ENCODE measurements at places on chromosomes 1 and 21.

GRCh38 chr1:3423245-3423829 is 31.1 kb upstream of the ARHGEF16 start:
- DNase-seq: no peak

DNA sequence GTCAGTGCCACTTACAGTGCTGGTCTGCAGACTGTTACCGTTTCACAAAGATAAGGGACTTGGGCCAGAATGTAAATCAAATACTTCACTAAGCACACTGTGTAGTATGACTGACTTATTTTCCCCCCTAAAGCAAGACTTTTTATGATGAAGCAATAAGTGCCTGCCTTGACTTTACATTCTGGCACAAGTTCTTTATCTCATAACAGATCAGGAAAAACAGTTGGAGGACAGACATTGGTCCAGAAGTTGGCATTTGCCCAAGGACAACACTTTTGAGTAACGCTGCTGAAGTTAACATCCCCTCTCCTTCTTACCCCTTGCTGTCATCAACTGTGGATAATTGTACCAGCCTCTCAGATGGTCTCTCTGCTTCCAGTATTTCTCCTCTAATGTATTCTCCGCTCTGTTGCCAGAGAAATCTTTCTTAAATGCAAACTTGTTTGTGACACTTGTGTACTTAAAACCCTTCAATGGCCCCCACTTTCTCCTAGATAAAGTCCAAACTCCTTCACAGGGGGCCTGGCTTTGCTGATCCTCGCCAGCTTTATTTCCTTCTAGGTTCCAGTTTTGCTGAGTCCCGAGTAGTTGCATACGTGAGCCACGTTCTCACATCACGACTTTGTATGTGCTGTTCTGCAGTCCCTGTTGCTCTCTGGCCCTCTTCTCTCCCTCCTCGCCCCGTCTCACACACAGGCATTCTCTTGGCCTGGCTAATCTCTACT is 45.7 kb downstream of the S1PR1 start:
- DNase-seq: no peak

DNA sequence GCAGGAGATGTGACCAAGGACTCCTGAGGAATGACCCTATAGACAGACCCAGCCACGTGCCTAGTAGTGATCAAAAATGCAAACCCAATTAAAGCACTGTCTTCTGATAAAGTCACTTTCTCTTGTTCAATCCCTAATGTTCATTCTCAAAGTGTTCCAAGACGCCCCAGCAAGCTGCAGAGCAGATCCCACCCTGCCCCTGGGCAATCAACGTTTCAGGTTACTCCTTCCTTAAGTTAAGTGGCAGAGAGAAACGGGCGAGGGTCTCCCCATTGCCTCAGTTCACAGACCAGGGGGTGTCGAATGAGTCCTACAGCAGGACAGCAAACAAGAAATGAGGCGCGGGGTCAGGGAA is 699 bp upstream of the RGS2 start:
- DNase-seq: no peak

GRCh38 chr1:63902844-63903589 is 129.2 kb downstream of the ROR1 start:
- DNase-seq: no peak

DNA sequence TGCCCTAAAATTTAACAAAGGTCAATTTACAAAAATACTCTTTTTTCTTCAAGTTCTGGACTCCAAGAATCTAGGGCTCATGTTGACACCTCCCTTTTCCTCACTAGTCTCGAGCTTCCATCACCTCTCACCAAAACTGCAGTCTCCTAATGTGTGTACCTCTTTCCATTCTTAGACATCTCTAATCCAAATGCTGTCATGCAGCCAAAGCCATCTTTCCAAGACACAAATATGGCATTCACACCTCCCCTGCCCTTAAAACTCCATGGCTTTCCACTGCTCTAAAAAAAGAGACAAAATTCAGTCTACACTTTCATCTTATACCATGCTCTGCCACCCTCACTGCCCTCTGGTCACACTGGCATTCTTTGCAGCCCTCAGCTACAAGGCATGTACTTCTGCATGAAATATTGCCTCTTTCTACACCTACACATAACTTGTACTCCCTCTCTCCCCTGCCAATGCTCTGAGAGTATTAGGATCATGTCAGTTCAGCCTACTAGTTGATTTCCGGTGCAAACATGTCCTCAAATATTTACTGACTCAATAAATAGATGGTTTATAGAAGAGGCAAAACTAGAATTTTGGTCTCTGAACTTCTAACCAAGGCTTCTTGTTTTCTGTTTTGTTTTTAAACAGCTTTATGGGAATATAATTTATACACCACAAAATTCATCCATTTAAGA is 26.9 kb downstream of the ADSS2 start:
- no peak for DNase-seq

- no peak for DNase-seq
Measured at GRCh38 chr1:2591581-2592261, 5.1 kb downstream of the PRXL2B start.

DNA sequence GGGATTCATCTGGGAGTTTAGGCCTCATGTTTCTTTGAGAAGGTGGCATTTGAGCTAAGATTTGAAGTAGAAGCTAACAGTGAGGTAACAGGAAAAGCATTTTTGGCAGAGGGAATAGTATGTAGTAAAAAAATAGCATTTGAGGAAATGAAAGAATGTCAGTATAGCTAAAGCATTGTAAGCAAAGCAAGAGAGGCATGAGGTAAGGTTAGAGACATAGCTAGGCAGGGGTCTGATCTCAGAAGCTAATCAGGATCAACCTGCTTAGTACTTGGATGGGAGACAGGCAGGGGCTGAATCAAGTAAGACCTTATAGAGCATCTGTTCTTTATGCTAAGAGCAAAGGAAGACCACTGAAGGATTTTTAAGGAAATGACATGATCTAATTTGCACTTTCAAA is 4.0 kb downstream of the POLR3C start:
- DNase-seq: no peak

GRCh38 chr21:35533893-35534292 is 484.8 kb upstream of the RUNX1 start:
- DNase-seq: no peak

GRCh38 chr1:22502202-22502601 is 50.6 kb downstream of the ZBTB40 start:
- DNase-seq: no peak

- DNase-seq: no peak
Measured at GRCh38 chr1:36988741-36989193, 45.5 kb downstream of the GRIK3 start.

GRCh38 chr1:15341634-15342407 is 67.9 kb upstream of the EFHD2 start:
- DNase-seq: no peak

DNA sequence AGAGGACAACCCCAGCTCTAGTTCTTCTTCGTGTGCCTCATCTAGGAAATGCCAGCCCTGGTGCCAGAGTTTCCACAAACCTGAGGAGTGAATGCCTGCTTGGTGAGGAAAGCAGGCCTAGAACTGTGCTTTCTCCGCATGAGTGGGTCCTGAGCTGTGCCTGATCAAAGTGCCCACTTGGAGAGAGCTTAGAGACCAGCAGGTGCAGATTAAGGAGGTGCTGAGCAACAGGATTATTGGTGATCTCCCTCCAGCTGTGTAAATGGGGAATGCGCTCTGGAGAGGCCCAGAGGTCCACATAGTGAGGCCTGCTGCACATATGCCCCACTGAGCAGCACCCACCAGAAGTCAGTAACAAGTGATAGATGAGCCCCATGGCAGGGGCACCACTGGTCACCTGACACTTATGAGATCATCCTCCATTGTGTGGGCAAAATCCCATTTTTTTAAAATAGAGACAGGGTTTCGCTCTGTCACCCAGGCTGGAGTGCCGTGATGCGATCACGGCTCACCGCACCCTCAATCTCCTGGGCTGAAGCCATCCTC is 127.2 kb upstream of the ZC3H12A start:
- no peak for DNase-seq

DNA sequence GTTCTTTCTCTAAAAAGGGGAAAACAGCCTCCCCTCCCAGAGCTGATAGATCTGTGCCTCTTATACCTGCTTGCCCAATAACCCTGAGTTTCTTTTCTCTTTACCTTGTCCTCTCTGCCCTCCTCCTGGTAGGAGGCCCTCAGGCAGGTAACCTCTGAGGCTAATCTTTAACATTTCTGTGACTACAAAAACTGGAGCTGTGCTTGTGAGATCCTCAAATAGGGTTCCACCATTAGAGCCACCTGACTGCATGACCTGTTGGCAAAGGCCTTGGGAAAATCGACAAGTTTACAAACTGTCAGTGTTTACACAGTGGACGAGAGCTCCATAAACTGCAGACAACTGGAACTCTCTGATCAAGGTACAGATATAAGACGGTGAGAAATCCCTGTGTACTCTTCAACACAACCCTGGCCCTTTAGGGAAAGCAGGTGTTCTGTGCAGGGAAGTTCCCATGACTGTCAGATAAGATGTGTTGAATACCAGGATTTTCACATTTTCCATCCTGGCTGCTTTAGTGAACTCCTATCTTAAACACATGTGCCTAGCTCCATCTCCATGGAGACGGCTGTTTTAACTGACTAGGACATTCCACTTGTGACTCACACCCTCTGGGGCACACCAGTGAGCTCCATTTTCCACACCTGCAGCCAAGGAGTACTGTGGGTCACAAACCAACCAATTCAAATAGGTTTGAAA is 38.3 kb downstream of the ECE1 start:
- DNase-seq: no peak

- no peak for DNase-seq
Measured at GRCh38 chr1:236416165-236416564, 22.1 kb downstream of the EDARADD start.

DNA sequence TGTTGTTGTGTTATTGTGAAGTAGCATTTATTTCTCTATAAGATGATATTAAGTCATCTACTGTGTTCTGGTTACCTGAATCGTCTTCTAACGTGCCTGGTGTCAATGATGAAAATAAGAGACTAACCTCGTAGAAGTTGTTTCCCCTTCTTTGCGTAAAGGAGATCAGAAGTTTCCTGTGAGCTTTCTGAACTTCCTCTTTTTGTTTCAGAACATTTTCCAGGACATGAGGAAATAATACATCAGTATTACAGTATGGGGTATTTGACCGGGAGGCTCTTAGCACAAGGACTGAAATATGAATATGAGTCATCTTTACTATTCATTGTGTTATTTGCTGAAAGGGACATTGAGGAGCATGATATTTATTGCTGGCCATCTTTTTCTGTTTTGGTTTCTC is 1.3 kb downstream of the ST6GALNAC3 start:
- no peak for DNase-seq

- DNase-seq: no peak
Measured at GRCh38 chr1:183941001-183941400, 96.5 kb downstream of the COLGALT2 start.

- DNase-seq: no peak
Measured at GRCh38 chr1:114234408-114235124, 80.9 kb upstream of the SYT6 start.

Measured in activated T-helper 9 cell treated with anti-CD3 and anti-CD28 coated beads, Interleukin-2, amount 50 U/mL, for 16 hours (primary cell).